ENCODE measurements at places on chromosomes 1 and 21.

DNA sequence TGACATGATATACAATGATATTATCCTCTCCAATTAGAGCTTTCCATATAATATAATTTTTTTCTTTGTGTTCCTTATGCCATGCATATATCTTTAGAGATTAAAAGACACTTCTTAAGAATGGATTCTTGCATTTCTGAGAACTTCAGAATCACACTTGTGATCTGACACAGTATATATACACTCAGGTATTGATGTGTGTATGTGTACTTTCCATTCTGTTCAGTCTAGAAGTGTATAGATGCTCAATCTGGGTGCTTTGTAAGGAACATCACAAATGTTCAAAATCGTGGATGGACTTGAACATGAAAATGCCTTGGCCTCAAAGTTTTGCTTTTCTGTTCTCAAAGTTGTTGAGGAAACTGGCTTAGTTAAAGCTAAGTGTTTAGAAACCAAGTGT, 102.7 kb downstream of the FGGY start:
- DNase-seq: no peak

GRCh38 chr21:44434936-44435635, 20.2 kb upstream of the LRRC3 start:
- DNase-seq: no peak

GRCh38 chr1:77415579-77415978, 133.8 kb downstream of the AK5 start:
- DNase-seq: no peak

- peak; percentile 5 for DNase-seq
These were observed 417.7 kb upstream of the USP24 start for GRCh38 chr1:55632906-55633305.

DNA sequence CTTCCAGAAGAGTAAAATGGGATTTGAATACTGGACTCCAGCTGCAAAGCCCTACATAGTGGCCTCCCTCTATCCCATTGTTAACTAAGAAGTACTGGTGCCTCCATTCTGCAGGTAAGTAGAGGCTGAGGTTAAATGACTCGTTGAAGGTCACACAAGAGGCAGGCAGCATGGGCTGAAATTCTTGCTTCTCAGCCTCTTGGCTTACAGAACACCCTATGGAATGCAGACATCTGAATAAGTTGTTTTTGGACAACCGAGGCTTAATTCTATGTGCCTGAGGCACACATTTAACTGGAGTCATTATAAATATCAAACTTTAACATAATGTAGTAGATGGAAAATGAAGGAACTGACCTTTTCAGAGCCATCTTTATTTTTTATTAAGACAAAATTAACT, 5.7 kb downstream of the DNAJC11 start:
- no peak for DNase-seq

- DNase-seq: peak; percentile 41
These were observed 24.4 kb downstream of the RC3H1 start for GRCh38 chr1:173997791-173998190.

DNA sequence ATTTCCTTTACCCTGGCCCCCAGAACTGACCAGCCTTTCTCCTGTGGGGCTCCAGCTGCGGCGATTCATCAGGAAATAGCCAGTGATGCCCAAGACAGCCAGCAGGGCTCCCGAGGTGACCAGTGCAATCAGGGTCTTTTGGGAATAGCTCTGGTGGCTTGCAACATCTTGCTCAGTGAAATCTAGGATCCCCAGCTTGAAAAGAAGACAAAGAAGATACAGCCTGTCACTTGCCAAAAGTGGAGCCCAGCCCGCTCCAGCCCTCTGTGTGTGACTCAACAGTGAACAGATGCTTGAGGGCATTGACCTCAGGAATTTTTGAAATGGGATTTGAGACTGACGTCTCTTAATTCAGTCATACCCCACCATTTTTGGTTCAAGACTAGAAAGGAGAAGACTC, 22.3 kb downstream of the CD34 start:
- no peak for DNase-seq

GRCh38 chr21:43916076-43916475, 51.1 kb downstream of the AGPAT3 start:
- no peak for DNase-seq

DNA sequence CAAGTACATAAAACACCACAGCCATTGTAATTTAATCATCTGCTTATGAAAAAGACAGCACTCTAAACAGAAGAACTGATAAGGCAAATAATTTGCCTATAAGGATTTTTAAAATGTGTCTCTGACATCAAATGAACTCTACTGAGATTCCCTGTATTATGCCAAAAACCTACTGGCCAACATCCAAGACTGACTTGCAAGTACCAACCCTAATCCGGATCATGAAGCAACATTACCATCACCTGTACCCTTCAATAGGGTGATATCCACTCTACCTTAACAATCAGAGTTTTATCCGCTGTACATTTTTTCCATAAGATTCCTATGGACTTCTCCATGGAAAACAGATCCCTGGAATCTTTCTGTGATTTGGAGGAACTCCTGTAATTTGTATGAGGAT, 4.6 kb downstream of the RGS7 start:
- no peak for DNase-seq

DNA sequence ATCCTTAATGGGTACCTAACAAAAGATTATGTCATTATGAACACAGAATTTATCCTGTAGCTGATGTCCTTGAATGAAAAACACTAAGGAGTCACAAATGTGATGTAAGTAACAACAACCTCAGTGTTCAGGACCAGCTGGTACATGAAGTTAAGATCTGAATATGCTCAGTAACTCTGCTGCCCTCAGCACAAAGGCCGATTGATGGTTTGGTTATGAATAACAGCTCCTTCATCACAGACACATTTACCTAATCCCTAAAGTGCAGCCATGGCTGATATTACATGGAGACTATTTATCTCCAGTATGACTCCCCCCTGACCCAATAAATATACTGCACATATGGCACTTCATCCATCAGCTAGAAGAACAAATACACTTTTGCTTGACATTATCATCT, 75.2 kb downstream of the PLPPR5 start:
- DNase-seq: no peak

DNA sequence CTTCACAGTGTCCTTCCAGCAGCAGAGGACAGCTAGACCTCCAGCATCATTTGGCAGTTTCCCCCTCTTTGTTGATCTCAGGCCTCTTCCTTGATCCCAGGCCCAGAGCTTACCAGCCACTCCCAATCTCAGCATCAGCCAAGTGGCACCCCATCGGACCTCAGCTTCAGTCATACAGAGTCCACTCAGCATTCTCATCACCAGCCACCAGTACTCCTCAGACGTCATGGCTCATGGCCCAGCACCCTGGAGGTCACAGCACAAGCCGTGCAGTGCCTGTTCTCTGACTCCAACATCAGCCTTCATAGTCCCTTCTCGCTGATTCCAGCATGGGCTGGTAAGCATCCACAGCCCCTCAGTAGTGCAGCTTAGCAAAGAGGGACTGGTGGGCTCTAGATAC, 487.6 kb upstream of the DAB1 start:
- no peak for DNase-seq

DNA sequence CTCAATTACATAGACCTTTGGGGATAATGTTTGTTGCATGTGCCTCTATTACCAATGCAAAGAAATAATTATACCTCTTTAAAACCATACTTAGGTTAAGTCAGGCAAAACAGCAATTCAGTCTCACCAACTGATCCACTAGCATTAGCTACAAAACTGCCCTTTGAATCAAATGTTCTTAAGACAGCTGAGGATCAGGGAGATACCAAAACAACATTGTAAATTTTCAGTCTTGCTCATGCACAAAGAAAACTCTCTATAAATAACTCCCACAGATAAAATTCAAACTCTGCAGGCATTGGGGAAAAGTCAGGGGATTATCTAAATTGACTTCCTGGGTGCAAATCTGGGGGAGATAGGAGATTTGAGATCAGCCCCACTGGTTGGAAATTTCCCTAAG, 100.9 kb upstream of the DPT start:
- no peak for DNase-seq

- no peak for DNase-seq
These were observed 4.2 kb downstream of the LGR6 start for GRCh38 chr1:202197653-202198365.

- peak; percentile 84 for DNase-seq
These were observed 9.1 kb downstream of the SGIP1 start for GRCh38 chr1:66542811-66543767.

DNA sequence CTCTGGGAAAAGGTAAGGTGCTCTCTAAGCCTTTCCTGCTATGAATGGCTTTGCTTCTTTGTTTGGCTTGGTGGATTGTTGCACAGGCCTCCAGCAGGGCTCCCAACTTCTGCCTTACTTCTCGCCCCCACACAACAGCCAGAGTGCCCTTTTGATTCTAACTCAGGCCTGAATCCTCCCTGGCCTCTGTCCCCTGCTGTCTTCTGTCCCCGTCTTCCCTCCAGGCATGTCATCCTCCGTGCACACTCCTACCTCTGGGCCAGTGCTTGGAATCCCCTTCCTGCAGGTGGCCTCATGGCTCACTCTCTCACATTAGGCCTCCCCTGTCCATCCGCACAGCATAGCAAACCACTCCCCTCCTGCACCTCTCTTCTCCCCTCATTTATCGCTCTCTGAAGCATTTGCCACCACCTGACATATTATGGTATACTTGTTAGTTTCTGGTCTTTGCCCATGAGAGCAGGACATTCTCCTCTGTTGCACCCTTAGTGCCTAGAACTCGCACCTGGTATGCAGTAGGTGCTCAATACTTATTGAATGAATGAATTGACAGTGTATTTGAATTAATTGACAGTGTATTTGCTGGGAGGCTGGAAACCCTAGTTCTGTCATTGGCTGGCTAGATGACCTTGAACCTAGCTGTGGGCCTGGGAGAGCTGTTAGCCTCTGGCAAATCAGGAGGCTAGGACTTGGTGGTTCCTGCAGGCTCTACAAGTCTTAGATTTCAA, 2.9 kb downstream of the ZDHHC18 start:
- no peak for DNase-seq

GRCh38 chr1:205304695-205305070, 16.9 kb downstream of the NUAK2 start:
- DNase-seq: no peak
